ENCODE measurements at places on chromosomes 7 and 10. TPM values are rescaled to one million over a fixed set of nuclear protein-coding genes. Genes with fewer than 3 reads are reported as not detected.

Gene UBTD1
- 30.9 TPM for total RNA-seq

Gene LRRC17
- 106 TPM for total RNA-seq

Gene RET
- total RNA-seq, result not detected

Gene CD36
- 0.15 TPM for total RNA-seq

Gene NUDCD3
- 74.4 TPM for total RNA-seq

Gene PVRIG
- total RNA-seq, result not detected

Gene AGBL3
- 0.97 TPM for total RNA-seq

Gene SRI
- 137 TPM for total RNA-seq

Gene IRF5
- total RNA-seq, result 1.7 TPM

Gene GRM3
- total RNA-seq, result not detected

Gene CCZ1
- total RNA-seq, result 76.3 TPM

Gene ACBD7
- 4.6 TPM for total RNA-seq

Gene NOM1
- total RNA-seq, result 20.1 TPM

Measured in epithelial cell of umbilical artery (primary cell).